ENCODE measurements at places on chromosomes 16 and 17.

GRCh38 chr16:67146523-67147357 lies 4.1 kb downstream of the B3GNT9 start:
- DNase-seq, result no peak

DNA sequence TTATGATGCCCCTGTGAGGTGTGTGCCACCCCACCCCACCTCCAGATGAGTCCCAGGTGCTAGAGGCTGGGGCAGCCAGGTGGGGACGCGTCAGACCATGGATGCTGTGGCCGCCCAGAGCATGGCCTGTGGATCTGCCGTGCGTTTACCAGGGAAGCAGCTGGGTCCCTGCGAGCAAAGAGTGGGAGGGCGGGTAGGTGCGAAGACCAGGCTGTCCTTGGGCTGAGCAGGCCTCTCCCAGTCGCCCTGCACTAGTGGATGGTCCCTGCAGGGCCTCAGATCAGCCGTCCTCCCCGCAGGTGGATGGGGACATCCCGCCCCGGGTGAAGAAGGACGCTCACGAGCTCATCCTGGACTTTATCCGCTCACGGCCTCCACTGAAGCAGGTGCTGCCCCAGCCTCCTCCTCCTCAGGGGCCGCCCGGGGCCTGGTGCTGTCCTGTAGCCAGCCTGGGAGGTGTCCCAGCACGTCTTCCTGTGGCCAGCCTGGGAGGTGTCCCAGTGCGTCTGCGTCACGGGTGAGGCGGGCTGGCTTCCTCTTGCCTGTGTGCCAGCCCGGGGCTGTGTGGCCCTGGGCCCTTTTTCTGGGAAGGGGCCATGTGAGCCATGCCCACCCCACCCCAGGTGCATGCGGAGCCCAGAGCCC lies 18.0 kb upstream of the TCF25 start:
- no peak for DNase-seq

GRCh38 chr17:36947922-36948716 lies 635 bp upstream of the AATF start:
- no peak for DNase-seq

- DNase-seq, result no peak
Measured at GRCh38 chr17:33436321-33436720, 143.2 kb upstream of the ASIC2 start.

DNA sequence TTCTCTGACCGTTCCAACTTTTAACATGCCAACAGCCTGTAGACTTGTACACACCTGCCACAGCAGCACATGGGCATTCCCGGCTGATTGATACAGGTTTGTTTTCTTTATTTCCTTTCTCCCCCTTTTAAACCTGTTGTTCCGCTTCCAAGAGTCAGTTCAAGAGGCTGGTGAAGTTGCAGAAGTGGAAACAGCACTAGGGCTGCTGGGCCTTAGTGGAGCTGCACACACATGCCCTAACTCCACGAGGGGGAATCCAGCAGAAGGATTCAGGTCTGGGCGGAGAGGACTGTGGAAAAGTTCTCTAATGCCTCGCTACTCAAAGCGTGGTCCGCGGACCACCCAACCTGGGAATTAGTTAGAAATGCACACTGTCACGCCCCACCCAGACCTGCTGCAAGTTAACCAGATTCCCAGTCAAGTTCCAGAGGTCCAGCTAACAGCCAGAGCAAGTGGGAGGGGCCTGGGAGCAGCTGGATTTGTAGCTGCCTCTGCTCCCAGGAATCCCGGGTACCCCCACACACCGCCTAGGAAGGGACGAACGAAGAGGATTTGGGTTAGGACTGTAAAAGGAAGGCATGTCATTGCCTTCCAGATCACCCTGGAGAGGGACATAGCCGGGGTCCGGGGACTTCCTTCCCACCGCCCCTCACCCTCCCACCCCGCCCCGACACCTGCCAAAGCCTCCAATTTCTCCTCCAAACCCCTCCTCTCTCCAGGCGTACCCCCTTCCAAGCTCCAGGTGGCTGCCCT lies 542 bp downstream of the SLC39A11 start:
- no peak for DNase-seq

DNA sequence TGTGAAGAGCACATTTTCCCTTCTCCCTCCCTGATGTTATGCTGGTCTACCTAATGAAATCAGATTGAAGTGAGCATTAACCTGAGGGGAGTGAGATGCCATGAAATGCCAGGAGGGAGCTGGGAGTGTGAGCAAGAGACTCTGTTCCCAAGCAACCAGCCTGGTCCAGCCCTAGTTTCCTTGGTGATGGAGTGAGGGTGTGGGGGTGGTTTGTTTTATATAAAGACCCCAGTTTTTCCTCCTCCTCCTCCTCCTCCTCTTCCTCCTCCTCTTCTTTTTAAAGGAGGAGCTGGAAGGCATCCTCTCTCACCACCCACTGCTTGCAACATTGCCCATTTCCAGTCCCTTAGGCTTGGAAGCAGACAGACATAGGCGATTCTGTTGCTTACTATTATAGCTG lies 97.1 kb downstream of the DNAH3 start:
- no peak for DNase-seq

DNA sequence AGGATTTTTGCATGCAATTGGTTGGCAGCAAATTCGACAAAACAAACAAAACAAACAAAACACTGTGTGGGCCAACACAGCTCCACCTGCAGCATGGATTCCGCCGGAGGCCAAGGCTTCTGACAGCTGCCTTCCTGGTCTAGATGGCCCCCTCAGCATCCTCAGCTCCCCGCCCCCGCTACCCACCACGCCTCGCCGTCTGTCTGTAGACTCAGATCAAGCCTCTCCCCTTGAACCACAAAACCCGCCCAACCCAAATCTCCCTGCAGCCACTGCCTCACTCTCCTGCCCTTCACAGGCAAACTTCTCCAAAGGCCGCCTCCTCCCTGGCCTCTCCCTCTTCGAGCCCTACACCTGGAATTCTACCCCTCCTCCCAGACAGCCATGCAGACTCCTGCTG lies 57.9 kb downstream of the RTN4RL1 start:
- no peak for DNase-seq

- DNase-seq, result no peak
Measured at GRCh38 chr17:10072556-10073425, 125.6 kb downstream of the GAS7 start.

GRCh38 chr16:30076276-30076791 lies 540 bp downstream of the PPP4C start:
- no peak for DNase-seq

GRCh38 chr16:51150888-51151320 lies at the start of gene SALL1:
Gene SALL1 (minus strand): TSS chr16:51151270. CDS start chr16:51151241, 29 bp downstream.
- no peak for DNase-seq

GRCh38 chr17:64270885-64271284 lies 7.8 kb upstream of the TEX2 start:
- no peak for DNase-seq

DNA sequence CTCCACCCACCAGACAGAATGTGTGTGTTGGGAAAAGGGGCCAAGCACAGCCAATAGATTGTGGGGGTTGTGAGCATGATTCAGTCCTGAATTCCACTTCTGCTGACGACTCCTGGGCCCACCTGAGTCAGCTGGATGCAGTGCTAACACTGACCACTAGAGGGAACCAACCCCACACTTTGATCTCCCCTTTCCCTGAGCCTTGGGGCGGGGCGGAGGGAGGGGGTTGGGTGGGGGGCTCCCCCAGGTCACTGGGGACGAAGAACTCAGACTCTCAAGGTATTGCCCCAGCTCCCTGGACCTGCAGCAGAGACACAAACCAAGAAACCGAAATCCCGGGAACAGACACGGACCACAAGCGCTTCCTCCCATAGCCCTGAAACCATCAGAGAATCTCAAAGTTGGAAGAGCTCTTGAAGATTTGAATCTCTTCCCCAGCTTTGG lies 621 bp upstream of the CSHL1 start:
- DNase-seq, result no peak

DNA sequence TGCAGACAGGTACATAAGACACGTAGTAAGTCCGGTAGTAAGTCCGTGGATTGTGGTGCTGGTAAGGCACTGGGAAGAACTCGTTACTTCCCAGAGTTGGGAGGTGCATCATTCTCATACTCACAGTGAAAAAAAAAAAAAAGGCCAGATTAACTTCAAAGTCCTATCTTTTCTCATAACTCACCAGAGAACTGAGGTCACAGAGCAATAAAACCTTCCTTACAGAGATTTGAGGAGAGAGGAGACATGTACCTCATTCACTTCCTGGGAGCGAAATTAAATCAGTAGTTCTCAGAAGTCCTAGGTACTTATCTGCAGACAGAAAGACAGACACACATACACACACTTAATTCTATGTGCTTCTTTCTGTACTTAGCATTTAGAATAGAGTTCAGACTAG lies 22.5 kb downstream of the MPHOSPH6 start:
- DNase-seq, result no peak

DNA sequence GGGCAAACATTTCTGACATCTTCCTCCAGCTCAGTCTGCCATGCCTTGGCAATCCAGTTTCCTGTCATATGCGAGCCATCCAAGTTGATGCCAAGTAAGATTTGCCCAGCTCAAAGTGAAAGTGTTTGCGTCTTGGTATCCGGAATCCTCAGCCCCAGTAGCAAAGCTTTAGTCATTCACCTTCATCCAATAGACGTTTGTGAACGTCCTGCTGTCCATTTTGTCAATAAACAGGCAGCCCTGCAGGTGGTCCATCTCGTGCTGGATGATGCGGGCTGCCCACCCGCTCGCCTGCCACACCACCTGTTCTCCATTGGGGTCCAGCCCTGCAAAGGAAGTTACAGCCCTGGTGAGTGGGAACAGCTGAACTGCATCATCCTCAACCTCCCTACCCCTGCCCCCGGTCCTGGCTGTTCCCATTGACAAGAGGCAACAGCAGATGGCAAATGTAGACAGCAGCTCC lies 1.5 kb downstream of the PDF start:
- DNase-seq, result no peak

GRCh38 chr17:33925649-33926048 lies 329.4 kb upstream of the CCL2 start:
- no peak for DNase-seq

GRCh38 chr17:75151930-75152329 lies 2.4 kb downstream of the JPT1 start:
- no peak for DNase-seq

- no peak for DNase-seq
Measured at GRCh38 chr17:50899005-50899460, 32.9 kb upstream of the TOB1 start.

DNA sequence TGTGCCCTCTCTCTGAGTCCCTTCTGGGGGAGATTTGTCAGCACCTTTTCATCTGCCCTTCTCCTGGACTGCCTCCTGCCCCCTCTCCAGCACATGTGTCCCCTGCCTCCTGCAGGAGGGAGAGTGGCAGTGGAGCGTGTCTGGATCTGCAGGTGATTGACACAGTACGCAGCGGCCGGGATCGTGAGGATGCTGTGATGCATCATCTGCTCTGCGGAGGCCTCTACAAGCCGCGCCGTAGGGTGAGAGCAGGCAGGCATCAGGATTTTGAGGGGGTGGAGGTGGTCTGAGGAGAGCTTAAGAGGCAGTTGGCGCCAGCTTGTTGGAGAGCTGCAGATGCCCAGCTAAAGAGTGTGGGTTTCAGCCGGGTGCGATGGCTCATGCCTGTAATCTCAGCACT lies 10.9 kb downstream of the SLC9A5 start:
- no peak for DNase-seq

- no peak for DNase-seq
Measured at GRCh38 chr17:69528035-69528434, 113.5 kb downstream of the MAP2K6 start.
